Activated T-helper 1 cell treated with anti-CD3 and anti-CD28 coated beads, Interleukin-2, amount 50 U/mL, for 16 hours (primary cell): ENCODE measurements at places on chromosomes 1 and 21.

DNA sequence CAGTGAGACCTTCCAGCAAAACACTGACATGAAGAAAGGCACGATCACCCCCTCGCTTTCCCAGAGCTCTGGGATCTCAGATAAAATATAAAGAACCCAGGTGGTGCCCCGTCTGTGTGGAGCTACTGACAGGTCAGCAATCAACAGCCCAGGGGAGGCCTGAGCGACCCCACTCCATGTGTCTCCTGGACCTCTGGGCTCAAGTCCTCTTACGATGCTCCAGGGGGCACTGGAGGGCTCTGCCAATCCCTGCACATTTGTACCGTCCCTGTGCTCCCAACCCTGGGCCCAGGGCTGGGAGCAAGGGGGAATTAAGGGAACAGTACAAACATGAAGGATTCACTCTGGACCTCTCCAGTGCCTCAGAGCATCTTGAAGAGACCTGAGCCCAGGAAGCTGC is 12.5 kb downstream of the S100A7A start:
- DNase-seq = no peak

DNA sequence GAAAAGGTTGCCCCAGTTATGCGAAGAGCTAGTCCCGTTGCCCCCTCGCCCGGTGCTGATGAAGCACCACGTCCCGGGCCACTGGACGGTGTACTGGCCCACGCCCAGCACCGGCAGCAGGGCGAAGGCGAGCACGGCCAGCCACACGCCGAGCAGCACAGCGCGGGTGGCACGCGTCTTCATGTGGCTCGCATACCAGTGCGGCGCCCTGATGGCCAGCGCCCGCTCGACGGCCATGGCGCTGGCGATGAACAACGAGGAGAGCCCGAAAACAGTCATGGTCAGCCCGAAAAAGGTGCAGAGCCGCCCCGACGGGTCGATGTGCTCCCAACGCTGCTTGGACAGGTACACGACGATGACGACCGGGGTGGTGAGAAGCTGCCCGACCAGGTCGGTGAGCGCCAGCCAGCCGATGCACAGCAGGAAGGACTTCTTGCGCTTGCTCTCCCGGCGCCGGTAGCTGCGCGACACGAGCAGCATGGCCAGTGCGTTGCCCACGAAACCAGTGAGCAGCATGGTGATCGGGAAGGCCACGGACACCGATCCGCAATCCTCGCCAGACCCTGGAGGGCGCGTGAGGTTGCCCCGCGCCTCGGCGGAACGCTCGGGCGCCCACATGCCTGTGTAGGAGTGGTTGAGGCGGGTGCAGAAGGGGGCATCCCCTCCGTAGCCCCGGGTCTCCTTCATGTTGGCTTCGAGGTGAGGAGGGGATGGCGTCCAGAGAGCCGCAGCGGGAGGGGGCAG is 553 bp downstream of the PTGER3 start:
- DNase-seq = no peak

- DNase-seq = no peak
Measured at GRCh38 chr1:226349801-226350518, 41.0 kb upstream of the LIN9 start.

DNA sequence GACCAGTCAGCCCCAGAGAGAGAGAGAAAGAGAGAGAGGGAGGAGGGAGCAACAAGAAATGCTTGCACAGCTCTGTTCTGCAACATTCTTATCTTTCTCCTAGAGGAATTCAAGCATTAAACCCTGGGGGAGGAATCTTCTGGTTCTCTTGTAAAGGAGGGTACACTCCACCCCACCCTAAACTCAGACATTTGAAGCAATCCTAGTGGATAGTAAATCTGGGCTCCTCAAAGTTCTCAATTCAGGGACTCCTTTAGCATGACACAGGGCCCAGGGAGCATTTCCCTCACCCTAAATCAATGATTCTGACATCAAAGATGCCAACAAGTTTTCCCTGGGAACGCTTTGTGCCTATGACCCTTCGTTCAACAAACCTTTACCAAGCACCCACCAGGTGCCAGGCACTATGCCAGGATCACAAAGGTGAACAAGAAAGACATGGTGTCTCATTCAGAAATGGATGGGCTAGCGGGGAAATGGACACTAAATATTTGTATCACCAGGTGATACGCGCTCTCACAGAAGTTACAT is 11.9 kb upstream of the CAPN2 start:
- no peak for DNase-seq
